ENCODE measurements at places on chromosomes 5 and 9.

DNA sequence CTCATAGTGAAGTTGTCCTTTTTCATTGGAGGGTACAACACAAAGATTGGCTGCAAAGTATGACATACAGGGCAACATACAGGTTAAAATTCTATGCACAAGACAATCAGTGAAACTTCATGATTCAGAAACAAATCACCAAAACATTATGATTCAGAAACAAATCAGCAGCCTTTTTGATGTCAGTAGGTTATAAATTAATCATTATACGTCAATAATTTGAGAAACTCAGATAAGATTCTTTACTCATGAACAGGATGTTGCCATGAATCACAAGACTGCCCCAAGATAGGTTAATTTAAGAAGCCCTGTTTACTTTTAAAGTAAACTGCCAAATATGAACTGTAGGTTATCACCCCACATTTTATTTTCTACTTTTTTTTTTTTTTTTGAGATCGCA is 62.2 kb upstream of the IL33 start:
- no peak for DNase-seq

DNA sequence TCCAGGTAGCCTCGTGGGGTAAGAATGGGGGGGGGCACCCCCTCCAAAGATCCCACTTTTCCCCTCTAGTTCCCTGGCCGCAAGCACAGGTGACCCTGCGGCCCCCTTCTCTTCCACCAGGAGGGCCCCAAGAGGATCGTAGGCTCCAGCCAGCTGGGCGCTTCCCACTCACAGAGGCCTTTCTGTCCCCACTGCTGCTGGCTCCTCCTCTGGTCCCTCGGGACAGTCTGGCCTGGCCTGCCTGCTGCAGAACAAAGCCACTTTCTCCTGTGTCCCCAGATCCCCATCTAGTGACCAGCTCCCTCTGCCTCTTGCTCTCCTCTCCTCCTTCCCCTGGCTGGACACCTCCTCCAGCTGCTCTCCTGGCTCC is 534 bp upstream of the SAPCD2 start:
- DNase-seq: no peak

DNA sequence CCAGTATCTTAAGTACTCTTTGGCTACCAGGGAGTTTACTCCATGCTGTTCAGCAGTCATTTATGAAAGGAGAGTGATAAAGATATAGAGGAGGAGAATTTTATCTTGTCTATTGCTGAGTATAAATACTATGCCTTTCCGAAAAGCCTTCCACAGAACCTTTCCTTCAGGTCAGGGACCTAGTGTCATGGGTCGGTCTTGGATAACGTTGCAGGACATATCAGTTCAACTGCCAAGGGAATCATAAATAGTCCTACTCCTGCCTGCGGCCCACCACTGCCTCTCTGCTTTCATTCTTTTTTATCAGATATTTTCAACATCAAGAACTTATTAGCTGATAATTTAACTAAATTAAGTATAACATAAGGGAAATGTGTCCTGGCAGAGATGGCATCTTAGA is 122.0 kb upstream of the CCDC152 start:
- DNase-seq: no peak

DNA sequence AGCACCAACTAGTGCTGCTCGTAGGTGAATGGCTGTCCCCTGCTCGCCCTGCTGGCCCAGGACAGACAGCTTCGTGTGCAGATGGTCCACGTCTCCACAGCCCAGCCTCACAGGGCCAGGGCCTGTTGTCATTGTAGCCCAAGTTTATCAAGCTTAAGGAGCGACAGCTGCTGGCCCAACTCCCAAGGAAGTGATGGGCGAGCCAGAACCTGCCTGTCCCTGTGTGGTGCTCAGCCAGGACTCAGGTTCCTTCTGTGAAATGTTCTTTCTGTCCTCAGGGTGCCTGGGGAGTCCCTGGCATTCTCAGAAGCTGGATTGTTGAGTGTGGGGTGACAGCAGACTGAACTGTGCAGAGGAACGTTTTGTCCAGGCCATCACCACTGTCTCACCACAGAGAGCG is 16.4 kb downstream of the TRIP13 start:
- no peak for DNase-seq

DNA sequence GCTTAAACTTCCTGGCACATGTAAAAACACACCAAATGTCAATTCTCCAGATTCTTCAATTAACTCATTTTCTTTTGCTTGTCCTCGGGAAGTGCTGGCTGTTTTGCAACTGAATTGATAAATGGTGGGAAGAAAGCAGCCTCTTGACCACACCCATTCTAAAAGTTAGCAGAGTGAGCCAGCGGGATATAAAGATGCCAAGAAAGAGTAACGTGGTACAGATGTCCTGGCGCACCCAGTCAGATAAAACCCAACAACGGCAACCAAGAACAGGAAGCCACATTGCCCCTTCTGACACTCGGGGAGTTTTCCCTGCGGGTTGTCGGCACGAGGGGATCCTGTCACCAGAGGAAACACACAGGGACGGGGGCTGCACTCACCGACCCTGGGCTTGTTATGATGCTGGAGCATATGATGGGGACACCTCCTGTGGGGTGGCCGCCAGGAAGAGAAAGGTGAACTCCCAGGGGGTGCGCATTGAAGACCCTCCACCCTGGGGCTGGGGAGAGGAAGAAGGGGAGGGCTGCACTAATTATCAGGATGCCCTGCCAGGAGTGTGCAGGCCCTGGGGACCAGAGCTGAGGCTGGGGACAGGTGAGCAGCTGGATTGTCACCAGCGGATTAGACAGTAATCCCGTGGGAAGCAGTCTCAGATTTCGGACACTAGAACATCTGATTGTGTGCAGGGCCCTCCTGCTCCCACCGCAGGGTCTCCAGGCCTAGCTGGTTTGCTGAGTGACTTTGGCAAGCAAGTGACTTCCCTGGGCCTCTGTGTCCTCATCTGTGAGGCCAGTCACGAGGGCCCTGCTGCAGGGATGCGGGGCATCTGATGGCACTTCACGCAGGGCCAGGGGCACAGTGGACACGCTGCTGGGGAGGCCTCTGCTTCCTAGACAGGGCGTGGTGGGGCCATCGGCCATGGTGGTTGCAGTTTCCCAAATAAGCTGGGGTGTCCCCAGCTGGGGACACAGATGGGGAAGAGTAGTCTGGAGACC is 59.2 kb downstream of the CRB2 start:
- DNase-seq: no peak

GRCh38 chr9:129558551-129559505 is 62.1 kb downstream of the C9orf50 start:
- DNase-seq: no peak

DNA sequence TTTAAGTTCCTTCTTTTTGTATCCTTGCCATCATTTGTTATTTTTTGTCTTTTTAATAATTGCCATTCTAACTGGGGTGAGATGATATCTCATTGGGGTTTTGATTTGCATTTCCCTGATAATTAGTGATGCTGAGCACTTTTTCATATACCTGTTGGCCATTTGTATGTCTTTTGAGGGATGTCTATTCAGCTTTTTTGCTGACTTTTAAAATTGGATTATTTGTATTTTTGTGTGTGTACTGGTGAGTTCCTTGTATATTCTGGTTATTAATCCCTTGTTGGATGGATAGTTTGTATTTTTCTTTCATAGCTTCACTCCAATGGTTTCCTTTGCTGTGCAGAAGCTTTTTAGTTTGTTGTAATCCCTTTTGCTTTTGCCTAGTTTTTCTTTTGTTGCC is 19.1 kb downstream of the RCL1 start:
- no peak for DNase-seq

DNA sequence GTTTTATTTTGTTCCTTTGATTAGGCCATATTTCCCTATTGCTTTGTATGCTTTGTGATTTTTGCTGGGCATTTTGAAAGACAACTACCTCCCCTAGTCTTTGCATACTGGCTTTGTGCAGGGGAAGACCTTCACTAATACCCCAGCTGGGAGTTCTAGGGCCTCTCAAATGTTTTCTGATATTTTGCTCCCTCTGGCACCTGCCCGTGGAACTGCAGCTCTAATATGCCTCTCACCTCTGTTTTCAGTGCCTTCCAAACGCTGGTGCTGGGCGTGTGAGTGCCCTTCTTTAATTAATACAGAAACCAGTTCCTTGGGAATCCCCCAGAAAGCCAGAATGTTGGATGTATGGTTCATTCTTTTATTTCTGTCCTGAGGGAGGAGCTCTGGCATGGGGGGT is 204.5 kb downstream of the COMMD10 start:
- no peak for DNase-seq

DNA sequence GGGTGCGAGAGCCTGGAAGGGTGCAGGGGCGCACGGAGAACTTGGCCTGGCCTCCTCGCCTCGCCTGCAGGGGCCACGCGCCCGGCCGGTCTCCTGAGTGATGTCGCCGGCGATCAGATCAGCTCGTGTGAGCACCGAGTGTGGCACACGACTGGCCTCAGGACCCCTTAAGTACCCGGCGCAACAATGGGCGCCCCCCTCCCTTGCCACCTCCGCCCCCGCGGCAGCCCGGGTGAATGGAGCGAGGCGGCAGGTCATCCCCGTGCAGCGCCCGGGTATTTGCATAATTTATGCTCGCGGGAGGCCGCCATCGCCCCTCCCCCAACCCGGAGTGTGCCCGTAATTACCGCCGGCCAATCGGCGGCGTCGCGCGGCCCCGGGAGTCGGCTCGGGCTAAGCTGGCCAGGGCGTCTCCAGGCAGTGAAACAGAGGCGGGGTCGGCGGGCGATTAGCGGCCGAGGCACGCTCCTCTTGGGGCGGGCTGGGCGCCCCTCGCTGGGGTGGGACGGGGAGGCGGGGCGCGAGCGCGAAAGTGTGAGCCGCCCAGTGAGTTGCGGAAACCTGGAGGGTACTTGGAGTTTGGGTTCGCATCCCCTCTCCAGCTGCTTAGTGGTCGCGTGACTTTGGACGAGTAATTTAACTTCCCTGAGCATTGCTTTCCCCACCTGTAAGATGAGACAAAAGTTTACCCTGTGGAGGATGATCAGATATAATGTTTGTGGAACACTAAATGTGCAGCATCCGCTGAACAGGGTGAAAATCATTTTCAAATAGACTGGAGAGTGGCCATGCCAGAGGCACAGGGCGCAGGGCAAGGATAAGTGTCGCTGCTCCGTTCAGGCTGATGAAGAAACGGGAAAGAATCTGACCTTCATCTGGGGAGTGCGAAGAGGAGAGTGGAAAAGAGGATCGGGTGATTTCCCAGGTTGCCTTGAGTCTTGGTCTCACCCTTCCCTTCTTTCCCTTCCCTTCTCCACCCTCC is at the start of gene NEUROG1:
Gene NEUROG1, minus strand, starts transcription at position 145 of the 982 bp plus-strand sequence. CDS start 274 bp downstream, outside the sequence.
- no peak for DNase-seq

- DNase-seq: no peak
These were observed 57.0 kb downstream of the TTC39B start for GRCh38 chr9:15249981-15250380.

- DNase-seq: no peak
These were observed 28.4 kb upstream of the MVB12B start for GRCh38 chr9:126298063-126298801.

- DNase-seq: no peak
These were observed 17.9 kb upstream of the RLN1 start for GRCh38 chr9:5357431-5358105.

- DNase-seq: no peak
These were observed 13.5 kb upstream of the DHFR start for GRCh38 chr5:80668016-80668969.

Measured in COLO829 (cell line).